T-cell (primary cell): ENCODE measurements at places on chromosomes 2 and 18. TPM values are rescaled to one million over a fixed set of nuclear protein-coding genes. Genes with fewer than 3 reads are reported as not detected.

- no peaks in the 10 kb centered on the region for H3K36me3 ChIP-seq
- H3K4me3 ChIP-seq, result no peak overlapping the region
- DNase-seq, result no peak
- H3K4me1 ChIP-seq, result no peaks in the 10 kb centered on the region
- H3K27me3 ChIP-seq, result no peaks in the 10 kb centered on the region
- H3K27ac ChIP-seq, result no peak overlapping the region
Measured at GRCh38 chr18:69444221-69444620, 43.5 kb downstream of the DOK6 start.

GRCh38 chr2:33110461-33110860 is 163.7 kb downstream of the LTBP1 start:
- no peaks in the 10 kb centered on the region for H3K4me1 ChIP-seq
- H3K27me3 ChIP-seq, result peaks cover 3% of the 10 kb centered on the region
- no peak overlapping the region for H3K27ac ChIP-seq
- DNase-seq, result no peak
- no peaks in the 10 kb centered on the region for H3K36me3 ChIP-seq
- H3K4me3 ChIP-seq, result no peak overlapping the region

DNA sequence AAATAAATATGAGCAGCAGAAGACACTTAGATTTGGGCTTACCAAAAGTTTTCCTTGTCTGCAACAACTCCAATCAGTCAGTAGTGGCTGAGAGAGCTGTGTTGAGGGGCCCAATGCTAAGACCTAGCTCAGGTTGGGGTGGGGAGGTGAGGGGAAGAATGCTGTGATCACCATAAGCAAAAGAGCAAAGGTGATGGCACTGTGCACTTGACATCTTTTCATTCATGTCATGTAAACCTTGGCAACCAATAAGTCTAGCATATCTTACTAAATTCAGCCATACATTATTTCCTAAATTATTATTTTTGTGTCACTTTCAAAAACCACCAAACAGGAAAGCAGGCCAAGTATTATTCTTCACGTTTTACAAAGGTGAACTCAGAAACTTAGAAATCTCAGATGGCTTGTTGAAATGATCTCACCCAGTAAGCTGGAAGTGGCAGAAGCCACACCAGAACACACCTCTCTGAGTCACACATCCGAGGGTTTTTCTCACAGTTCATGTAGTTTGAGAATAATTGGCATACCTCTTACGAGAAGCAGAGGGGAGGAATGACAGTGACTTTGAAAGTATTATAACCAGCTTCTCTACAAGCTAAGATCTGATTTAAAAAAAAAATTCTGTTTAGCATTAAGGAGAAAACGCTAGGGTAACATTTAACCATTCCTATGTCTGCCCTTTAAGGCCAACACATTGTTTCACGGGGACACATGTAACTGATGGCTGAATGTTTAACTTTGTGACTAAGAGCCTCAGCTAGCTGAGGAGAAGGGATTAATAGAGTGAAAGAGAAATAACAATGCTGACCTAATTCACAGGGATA is 43.3 kb upstream of the SETBP1 start:
- H3K4me3 ChIP-seq, result no peak overlapping the region
- H3K4me1 ChIP-seq, result no peaks in the 10 kb centered on the region
- H3K27me3 ChIP-seq, result no peaks in the 10 kb centered on the region
- H3K27ac ChIP-seq, result no peak overlapping the region
- H3K36me3 ChIP-seq, result no peaks in the 10 kb centered on the region

DNA sequence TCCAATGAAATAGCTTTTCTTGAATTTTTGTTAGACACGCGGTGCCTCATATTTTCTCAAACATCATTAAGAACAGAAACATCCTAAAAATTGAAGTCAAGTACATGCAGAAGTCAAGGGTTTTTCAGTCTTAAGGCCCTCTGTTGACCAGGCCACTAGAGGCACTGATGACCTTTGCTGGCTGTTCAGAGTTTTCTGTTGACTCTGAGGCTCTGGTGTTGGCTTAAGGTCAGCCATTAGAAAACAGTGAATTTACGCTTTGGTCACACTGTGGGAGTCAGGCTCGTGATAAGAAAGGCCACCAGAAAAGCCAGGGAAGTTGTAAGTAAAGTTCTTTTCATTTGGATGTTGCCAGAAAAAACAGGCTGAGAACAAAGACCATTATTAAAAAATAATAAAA is 5.8 kb upstream of the UPP2 start:
- no peaks in the 10 kb centered on the region for H3K27me3 ChIP-seq
- no peaks in the 10 kb centered on the region for H3K36me3 ChIP-seq
- no peak overlapping the region for H3K4me3 ChIP-seq
- no peak overlapping the region for H3K27ac ChIP-seq
- no peaks in the 10 kb centered on the region for H3K4me1 ChIP-seq

Gene KATNAL2
- total RNA-seq, result 1.7 TPM

Gene TEX44
- total RNA-seq, result not detected

Gene B3GNT7
- 0.30 TPM for total RNA-seq

GRCh38 chr2:164551519-164551918 is 69.8 kb downstream of the GRB14 start:
- no peaks in the 10 kb centered on the region for H3K4me1 ChIP-seq
- H3K36me3 ChIP-seq, result no peaks in the 10 kb centered on the region
- no peak overlapping the region for H3K27ac ChIP-seq

DNA sequence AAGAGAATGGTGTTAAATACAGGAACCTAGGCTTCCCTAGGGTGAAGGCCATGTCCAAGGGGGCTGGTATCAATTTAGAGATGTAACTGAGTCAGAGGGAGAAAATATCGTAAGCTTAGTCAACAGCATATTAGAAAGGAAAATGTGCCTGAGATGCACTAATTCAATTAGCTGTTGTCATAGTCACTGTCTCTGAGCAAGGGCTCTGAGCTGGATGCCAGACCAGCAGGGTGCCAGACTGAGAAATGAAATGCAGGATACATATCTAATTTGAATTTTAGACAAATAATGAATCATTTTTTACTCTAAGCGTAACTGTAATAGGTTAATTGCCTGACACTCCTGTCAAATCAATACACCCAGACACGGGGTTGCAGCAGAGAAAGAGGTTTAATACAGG is 11.4 kb upstream of the SLC35F6 start:
- no peaks in the 10 kb centered on the region for H3K4me1 ChIP-seq
- DNase-seq, result no peak
- H3K4me3 ChIP-seq, result no peak overlapping the region
- H3K27me3 ChIP-seq, result no peaks in the 10 kb centered on the region

- no peaks in the 10 kb centered on the region for H3K27me3 ChIP-seq
- H3K4me1 ChIP-seq, result peaks cover 24% of the 10 kb centered on the region
- H3K27ac ChIP-seq, result no peak overlapping the region
Measured at GRCh38 chr2:3200420-3200939, 177.1 kb downstream of the EIPR1 start.

Gene PTPRM
- total RNA-seq, result 47.4 TPM
